ENCODE measurements at places on chromosomes 4 and X.

GRCh38 chr4:155889031-155889793 lies 14.3 kb upstream of the TDO2 start:
- no peak for DNase-seq

- DNase-seq: no peak
Observed at GRCh38 chr4:25658357-25658771, 2.7 kb downstream of the SLC34A2 start.

DNA sequence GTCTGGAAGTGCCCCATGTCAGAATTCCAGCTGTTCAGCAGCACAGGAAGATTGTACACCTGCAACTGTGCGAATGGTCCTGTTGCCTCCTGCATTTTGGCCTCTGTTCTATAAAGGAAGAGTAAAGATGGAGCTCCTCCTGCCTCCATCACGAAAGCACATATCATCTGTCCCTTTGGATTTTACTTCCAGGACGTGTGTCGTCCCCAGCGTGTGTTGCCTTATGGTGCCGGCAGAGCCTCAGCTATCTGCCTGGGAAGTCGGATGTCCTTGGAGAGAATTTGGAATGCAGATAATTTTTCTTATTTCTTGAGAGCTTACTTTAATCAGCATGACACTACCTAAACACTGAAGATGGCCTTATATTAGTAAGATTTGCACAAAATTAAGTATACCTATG lies 97.7 kb downstream of the GATB start:
- DNase-seq: no peak

DNA sequence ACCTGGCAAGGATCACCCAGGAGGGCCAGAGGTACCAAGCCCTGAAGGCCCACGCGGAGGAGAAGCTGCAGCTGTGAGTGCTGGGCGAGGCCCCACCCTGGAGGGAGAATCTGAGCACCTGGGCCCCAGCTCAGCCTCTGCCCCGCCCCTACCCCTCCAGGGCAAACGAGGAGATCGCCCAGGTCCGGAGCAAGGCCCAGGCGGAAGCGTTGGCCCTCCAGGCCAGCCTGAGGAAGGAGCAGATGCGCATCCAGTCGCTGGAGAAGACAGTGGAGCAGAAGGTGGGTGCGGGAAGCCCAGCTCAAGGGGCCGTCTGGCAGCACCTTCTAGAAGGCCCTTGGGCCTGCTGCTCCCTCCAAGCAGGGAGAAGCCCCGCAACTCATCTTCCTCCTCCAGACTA lies 23.2 kb downstream of the TACC3 start:
- no peak for DNase-seq

DNA sequence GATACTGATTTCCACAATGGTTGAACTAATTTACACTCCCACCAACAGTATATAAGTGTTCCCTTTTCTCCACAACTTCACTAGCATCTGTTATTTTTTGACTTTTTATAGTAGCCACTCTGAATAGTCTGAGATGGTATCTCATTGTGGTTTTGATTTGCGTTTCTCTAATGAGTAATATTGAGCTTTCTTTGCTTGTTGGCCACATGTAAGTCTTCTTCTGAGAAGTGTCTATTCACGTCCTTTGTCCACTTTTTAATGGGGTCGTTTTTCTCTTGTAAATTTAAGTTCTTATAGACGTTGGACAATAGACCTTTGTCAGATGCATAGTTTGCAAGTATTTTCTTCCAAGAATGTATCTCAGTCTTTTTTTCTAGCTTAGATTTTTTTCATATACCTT lies 10.0 kb downstream of the FBXW7 start:
- no peak for DNase-seq

- DNase-seq: peak; percentile 25
Observed at GRCh38 chr4:150242820-150243458, 164.7 kb downstream of the DCLK2 start.

DNA sequence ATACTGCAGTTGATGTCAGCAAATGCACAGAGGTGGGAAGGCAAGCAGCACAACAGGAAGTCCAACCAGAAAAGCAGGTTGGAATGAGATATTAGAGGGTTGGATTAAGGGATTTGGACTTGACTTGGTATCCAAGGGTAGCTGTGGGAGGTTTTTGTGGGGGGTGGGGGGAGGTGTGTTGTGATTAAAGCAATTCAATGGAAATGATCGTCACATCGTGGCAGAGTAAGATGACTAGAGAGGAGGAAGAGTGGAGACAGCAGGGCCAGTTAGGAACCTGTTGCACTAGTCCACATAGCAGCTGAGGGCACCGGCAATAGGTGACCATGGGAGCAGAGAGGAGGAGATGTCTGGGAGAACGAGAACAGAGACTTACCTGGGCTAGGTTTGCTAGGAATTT lies 2.4 kb downstream of the SLC25A43 start:
- no peak for DNase-seq

- no peak for DNase-seq
Observed at GRCh38 chr4:188139671-188140070, 430 bp downstream of the TRIML1 start.

- DNase-seq: peak; percentile 16
Observed at GRCh38 chr4:139144161-139144859, 32.7 kb downstream of the ELF2 start.

GRCh38 chr4:11824566-11824965 lies 395.9 kb upstream of the HS3ST1 start:
- DNase-seq: no peak

- DNase-seq: no peak
Observed at GRCh38 chr4:106967892-106968291, 68.2 kb downstream of the DKK2 start.

GRCh38 chr4:118865091-118865708 lies 23.5 kb upstream of the SYNPO2 start:
- DNase-seq: peak; percentile 24

- DNase-seq: no peak
Observed at GRCh38 chr4:13920901-13921300, 293.4 kb upstream of the BOD1L1 start.

- DNase-seq: no peak
Observed at GRCh38 chr4:187687697-187688096, 307.9 kb upstream of the ZFP42 start.

GRCh38 chr4:36255577-36255976 lies 11.3 kb upstream of the ARAP2 start:
- DNase-seq: peak; percentile 85

DNA sequence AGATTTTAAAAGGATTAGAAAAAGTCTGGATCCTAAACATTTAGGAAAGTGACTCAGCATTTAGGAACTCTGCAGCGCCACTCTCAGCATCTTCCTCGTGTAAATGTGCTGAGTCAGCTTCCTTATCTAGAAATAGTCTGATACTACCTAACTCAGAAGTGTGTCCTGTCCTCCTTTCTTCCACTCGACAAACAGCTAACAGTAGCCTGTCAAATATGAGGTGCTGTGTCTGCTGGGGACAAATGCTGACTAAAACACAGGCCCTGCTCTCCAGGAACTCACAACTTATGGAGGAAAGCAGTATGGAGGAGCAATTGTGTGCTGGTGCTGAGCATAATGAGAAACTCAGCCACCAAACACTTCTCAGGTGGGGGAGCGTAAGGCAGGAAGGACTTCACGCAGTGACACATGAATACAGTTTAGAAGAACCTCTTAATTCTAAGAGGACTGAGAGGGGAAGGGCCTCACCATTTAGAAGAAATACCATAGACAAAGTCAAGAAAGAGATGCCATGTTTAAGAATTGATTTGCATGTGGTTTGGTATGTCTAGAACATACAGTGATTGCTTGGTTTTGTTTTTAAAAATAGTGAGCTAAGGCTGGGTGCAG lies 125.3 kb downstream of the SOWAHB start:
- no peak for DNase-seq

DNA sequence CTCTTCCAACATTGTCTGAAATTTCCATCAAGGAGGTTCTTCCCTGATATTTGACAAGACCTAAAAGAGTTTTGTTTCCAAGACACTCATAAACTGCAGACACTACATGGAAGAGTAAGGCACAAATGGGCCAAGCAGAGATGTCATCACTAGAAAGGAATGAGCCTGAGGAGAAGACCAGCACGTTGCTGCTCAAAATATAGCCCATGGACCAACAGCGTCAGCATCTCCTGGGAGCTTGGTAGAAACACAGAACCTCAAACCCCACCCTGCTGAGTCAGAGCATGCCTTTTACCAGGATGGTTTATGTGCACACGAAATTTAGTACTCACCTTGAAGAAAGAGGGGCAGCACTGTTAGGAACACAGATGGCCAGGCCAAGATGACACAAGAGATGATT lies 128.7 kb upstream of the MID1 start:
- no peak for DNase-seq

DNA sequence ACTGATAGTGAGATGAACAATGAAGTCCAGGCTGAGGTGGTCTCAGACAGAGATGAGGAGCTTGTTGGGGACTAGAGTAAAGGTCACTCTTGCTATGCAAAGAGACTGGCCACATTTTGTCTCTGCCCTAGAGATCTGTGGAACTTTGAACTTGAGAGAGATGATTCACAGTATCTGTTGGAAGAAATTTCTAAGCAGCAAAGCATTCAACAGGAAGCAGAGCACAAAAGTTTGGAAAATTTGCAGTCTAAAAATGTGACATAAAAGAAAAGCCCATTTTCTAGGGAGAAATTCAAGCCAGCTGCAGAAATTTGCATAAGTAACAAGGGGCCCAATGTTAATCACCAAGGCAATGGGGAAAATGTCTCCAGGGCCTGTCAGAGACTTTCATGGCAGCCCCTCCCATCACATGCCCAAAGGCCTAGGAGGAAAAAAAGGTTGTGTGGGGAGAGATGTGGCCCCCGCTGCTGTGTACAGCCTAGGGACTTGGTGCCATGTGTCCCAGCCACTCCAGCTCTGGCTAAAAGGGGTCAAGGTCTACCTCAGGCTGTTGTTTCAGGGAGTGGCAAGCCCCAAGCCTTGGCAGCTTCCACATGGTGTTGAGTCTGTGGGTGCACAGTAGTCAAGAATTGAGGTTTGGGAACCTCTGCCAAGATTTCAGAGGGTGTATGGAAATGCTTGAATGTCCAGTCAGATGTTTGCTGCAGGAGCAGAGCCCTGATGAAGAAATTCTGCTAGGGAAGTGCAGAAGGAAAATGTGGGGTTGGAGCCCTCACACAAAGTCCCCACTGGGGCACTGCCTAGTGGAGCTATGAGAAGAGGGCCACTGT lies 262.8 kb downstream of the DKK2 start:
- DNase-seq: no peak

GRCh38 chr4:79083406-79084010 lies 144.3 kb upstream of the PAQR3 start:
- no peak for DNase-seq

GRCh38 chrX:39935411-39936064 lies 162.2 kb downstream of the BCOR start:
- no peak for DNase-seq

DNA sequence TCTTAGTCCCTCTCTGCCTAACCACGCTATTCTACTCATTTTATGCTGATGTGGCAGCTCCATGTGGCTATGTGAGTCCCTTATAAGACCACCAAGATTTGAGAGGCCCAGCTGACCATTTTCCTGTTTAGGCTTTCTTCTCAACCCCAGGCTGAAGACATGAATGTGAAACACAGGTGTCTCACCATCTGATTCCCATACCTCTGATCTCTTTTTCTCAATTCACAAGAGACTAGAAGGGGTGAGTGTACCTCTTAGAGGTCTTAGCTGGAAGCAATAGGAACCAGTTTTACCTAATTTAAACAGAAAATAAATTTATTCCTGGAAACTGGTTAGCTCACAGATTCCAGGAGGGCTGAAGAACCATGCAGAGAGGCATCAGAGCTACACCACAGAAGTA lies 276.5 kb upstream of the FMR1 start:
- DNase-seq: peak; percentile 18

DNA sequence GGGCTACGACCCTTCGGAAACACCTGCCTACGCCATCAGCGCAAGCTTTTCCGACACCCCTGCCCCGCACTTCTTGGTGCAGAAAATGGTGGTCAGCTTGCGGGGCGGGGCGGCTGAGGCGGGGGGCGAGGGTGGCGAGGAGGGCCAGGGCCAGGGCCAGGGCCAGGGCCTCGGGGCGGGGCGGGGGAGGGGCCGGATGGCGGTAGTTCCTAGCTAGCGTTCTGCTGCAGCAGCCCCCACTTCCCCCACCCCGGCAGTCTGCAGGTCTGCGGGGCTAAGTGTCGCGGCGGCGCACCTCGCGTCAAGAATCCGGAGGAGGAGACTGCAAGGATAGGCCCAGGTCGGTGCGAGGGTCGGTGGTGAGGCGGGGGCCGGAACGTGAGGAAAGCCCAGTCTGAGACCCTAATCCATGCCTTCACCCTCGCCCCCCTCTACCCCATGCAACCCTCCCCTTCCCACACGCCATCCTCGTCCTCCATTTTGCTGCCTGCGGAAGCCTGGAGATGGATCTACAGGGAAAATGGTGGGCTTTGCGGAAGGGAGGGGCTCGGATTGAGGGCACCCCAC lies 600 bp downstream of the BEX4 start:
- DNase-seq: peak; percentile 73

- no peak for DNase-seq
Observed at GRCh38 chr4:85901500-85901899, 426.6 kb downstream of the ARHGAP24 start.

- DNase-seq: no peak
Observed at GRCh38 chr4:161702287-161702686, 461.5 kb downstream of the FSTL5 start.

DNA sequence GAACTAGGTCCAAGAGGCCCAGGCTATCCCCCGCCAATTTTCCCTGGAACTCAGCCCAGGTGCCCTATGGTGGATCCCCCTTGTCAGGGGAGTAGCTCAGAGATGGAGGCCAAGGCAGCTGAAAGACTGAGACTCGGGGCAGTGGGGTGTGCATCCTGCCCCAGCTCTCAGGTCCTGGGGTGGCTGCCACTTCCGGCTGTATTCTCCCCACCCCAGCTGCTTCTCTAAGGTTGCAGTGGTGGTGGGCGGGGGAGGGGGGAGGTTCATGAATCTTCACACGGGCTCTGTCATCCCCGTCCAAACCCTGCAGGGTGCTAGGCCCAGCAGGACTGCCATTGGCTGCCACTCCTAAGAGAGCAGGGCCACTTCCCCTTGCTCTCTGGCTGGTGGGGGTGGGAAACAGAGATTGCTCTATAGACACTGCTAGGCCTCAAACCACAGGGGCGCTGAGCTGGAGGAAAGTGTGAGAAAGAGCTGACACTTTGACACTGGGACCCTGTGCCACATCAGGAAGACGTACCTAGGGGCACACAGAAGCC lies 1.5 kb downstream of the SASH3 start:
- DNase-seq: peak; percentile 94

DNA sequence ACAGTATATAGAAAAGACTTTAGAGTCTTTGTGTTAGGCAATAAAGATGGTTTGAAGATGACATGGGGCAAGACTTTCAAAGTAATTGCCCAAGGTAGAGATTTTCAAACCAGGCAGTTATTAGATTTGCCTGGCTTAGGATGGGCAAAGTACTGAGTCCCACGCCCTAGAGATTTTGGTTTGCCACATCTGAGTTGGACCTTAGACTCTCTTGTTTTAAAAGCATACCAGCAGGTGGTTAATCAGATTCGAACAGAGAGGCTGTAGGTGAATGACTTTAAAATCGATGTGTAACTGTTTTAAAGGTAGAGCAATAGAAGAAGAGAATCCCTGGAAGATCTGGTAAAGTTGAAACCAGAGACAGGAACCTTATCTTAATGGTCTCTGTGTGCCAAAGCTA lies 121.5 kb downstream of the RAPGEF2 start:
- no peak for DNase-seq

- no peak for DNase-seq
Observed at GRCh38 chr4:54872261-54872660, 214.5 kb downstream of the KIT start.

Data from DND-41 (cell line).